ENCODE measurements at places on chromosomes 13 and 19.

DNA sequence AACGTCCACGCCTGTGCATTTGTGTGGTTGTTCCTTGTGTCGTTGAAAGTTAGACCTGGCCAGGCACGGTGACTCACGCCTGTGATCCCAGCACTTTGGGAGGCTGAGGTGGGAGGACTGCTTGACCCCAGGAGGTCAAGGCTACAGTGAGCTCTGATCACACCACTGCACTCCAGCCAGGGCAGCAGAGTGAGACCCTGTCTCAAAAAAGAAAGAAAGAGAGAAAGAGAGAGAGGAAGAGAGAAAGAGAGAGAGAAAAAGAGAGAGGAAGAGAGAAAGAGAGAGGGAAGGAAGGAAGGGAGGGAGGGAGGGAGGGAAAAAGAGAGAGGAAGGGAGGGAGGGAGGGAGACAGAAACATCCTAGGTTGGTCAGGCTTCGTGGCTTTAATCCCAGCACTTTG lies 5.1 kb downstream of the ZNF114 start:
- DNase-seq: no peak

DNA sequence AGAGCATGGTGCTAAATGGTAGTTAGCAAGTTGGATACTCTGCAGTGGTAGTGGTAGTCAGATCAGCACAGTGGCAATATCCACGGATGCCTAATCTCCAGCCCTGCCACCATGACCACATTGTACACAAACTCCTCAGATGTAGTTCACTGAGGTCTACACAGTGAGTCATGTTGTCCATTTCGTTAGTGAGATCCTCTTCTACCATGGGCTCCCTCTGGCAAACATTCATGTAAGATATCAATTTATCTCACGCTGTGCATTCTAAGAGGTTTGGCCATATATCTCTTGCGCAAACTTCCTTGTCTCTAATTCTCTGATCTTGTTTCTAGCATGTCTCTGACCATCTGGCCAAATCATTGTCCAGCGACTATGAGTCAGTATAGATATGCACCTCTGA lies 58.2 kb downstream of the POLR1D start:
- no peak for DNase-seq

DNA sequence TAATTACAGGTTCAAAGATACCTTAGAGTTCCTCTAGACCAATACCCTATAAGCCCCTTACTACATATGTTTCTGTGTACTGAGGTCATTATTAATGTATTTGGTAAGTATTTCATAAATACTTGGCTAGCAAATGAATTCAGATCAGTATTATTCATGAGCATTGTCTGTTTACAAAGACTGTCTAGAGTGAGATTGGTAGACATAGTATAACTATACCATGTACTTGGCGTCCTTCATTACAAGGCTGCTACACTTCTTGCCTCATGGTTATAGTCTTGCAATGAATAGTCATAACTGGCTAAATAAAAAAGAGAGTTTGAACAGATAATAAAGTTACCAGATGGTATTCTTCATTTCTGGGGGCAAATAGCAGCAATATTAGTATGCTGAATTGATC lies 12.1 kb downstream of the SETDB2 start:
- no peak for DNase-seq

DNA sequence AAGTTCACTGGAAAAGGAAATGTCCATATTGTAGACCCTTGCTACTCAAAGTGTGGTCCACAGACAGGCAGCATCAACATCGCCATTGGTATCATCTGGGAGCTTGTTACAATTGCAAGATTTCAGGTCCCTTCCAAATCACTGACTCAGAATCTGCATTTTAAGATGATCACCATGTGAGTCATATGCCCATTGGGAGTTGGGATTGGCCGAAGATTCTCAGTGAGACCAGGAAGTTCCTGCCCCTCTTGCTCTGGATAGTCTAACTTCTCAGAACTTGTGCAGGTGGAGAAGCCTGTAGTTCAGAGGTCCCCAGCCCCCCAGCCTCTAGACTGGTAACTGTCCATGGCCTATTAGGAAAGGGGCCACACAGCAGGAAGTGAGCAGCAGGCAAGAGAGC lies 48.9 kb upstream of the URAD start:
- DNase-seq: no peak

- no peak for DNase-seq
Observed at GRCh38 chr13:31007417-31007816, 75.0 kb downstream of the TEX26 start.

- no peak for DNase-seq
Observed at GRCh38 chr13:108345016-108345415, 75.5 kb downstream of the TNFSF13B start.

DNA sequence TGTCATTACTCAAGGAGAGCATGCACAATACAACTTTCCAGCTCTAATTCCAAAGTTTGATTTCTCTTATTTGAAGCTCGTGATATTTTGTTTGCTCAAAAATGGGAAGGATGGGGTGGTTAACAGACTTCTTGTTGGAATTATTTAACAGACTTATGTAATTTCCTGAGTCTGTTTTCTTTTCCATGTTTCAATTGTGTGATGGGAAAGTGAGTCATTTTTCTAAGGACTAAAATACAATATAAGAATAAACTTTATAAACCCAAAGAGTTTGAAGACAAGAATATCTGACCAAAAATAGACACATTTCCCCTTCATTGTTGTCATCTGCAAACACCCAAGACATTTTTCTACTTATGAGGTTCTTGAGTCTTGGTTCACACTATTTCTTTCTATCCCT lies 211.8 kb upstream of the SLITRK5 start:
- no peak for DNase-seq

- DNase-seq: no peak
Observed at GRCh38 chr19:45471931-45472562, 4.3 kb downstream of the FOSB start.

DNA sequence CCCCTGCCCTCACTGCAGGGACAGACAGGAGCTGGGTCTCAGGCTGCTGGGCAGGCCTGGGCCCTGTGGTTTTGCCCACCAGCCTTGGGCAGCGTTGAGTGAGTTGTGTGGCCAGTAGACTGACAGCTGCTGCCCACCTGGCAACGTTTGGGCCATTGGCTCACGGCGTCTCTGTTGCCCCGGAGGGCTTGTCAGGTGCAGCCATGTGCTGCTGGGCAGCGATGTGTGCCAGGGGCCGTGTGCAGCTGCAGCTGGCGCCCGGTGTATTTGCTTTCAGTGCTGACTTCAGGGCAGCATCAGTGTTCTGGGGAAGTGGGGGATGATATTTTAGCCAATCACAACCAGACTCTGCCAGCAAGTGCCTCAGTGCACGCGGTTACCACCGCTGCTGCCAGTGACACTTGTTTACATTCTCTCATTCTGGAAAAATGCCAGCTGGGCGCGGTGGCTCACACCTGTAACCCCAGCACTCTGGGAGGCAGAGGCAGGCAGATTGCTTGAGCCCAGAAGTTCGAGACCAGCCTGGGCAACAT lies 10.6 kb downstream of the FZR1 start:
- DNase-seq: peak; percentile 48
